Muscle of leg (tissue), 16 donors: ENCODE measurements at places on chromosomes 3 and 15. TPM values are rescaled to one million over a fixed set of nuclear protein-coding genes. Genes with fewer than 3 reads are reported as not detected.
A peak's percentile ranks its signal among the peaks of the same experiment; 100 is the strongest.

Gene SLC9C1
- 1.2 TPM for total RNA-seq

GRCh38 chr3:99626417-99626788 is 12.0 kb upstream of the COL8A1 start:
- no peaks in the 10 kb centered on the region for H3K36me3 ChIP-seq
- H3K27me3 ChIP-seq: no peaks in the 10 kb centered on the region
- H3K27ac ChIP-seq: no peak overlapping the region
- H3K4me1 ChIP-seq: no peaks in the 10 kb centered on the region
- no peak overlapping the region for H3K4me3 ChIP-seq

Gene SOX2
- 0.22 TPM for total RNA-seq

GRCh38 chr15:60275624-60276023 is 122.2 kb downstream of the ANXA2 start:
- peaks cover 3% of the 10 kb centered on the region for H3K27me3 ChIP-seq
- no peak for DNase-seq
- no peaks in the 10 kb centered on the region for H3K4me1 ChIP-seq
- H3K36me3 ChIP-seq: no peaks in the 10 kb centered on the region

Gene GOLGA6L24
- total RNA-seq: not detected

GRCh38 chr15:42207674-42208579 is at the start of gene VPS39:
Gene VPS39 (minus strand): TSS chr15:42208304. CDS start chr15:42208153, 151 bp downstream.
- no peaks in the 10 kb centered on the region for H3K27me3 ChIP-seq
- DNase-seq: peak; percentile 93
- peak within 1 kb of the TSS; percentile 87 for H3K27ac ChIP-seq
- H3K4me1 ChIP-seq: peaks cover 14% of the 10 kb centered on the region
- peak within 1 kb of the TSS; percentile 72 for H3K4me3 ChIP-seq

Gene P2RY12
- total RNA-seq: 1.1 TPM

Gene UNC13C
- total RNA-seq: 4.4 TPM

Gene GNAT1
- total RNA-seq: not detected

DNA sequence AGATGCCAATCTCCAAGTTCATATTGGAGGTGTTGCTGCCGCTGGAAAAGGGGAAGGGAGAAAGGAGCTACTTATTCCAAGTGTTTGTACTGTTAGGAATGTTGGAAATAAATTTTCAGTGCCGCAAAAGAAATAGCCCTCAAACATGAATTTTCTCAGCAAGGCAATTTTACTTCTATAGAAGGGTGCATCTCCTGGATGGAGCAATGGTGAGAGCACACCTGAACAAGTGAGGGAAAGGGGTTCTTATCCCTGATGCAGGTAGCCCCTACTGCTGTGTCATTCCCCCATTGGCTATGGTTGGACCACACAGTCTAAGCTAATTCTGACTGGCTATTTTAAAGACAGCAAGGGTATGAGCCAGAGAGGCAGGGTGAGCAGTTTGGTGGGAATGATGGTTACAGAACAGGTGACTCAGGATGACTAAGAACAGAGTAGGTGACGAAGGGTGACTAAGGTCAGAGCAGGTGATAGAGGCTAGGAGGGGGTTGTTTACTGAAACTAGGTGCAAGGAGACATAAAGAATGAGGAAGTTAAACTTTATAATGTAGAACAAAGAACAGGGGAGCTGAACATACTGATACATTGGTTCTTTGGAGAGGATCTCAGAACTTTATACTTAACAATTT is 503.5 kb downstream of the EDEM1 start:
- DNase-seq: no peak
- H3K27ac ChIP-seq: no peak overlapping the region
- no peak overlapping the region for H3K4me3 ChIP-seq
- no peaks in the 10 kb centered on the region for H3K36me3 ChIP-seq
